Activated CD8-positive, alpha-beta memory T cell treated with anti-CD3 and anti-CD28 coated beads for 1 hour (primary cell): ENCODE measurements at places on chromosomes 4 and X.

DNA sequence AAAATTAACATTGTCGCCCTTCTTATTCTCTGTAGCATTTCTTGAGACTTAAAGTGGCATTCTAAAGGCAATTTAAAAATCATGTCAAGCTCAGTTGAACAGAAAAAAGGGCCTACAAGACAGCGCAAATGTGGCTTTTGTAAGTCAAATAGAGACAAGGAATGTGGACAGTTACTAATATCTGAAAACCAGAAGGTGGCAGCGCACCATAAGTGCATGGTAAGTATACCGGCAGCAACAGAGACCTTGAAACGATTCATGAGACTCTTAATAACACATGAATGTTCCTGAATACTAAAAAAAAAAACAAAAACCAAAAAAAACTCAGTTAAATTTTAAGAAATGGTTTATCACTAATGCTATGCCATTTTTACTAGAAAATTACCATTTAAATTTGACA, 82.4 kb upstream of the HPRT1 start:
- no peak for DNase-seq

DNA sequence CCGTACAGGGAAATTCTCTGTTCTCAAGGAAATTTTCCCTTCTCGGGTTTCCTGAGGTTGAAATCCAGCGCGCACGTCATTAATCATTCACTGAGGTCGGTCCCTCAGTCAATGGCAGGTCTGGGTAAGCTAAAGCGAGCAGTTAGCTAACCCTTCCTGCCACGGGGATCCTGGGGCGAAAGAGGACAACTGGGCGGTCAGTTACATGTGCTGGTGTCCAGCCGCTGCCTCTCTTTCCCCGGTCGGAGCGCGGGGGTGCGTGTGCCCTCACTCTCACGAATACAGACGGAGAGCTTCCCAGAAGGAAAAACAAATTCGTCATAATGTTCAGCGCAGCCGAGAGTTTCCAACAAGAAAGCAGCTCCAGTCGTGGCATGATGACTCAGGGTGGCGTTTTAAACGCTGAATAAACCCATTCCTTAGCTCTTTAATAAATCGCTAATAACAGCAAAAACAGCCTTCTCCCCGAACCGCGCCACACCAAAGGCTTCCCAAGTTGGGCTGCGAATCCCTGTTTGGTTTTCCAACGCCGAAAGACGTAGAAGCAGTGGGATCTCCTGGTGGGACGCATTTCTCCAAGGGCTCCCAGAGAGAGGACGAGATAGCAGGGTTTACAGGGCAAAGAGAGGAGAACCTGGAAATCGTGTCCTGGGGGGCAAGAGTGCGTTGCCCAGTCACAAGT, 752 bp upstream of the FGF5 start:
- no peak for DNase-seq

- no peak for DNase-seq
Measured at GRCh38 chr4:138650929-138651448, 364.6 kb upstream of the NOCT start.

- no peak for DNase-seq
Measured at GRCh38 chr4:103118166-103118565, 18.5 kb upstream of the BDH2 start.

GRCh38 chr4:83692028-83692427, 156.1 kb downstream of the GPAT3 start:
- no peak for DNase-seq

DNA sequence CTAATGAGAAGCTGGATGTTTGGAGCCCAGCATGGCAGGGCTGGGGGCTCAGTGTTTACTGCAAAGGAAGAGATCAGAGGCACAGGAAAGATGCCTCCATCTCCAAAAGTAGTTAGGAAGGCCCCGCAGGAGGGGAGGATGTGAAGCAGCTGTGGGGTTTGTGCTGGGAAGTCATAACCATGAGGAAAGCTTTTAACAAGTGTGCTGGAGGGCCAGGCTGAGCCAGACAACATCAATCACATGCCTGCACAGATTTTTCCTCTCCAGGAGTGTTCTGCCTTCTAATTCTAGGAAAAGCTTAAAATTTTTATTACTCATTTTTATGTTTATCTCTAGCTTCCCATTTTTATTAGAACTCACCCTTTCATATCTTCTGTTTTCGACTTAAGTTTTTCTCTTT, 65.4 kb downstream of the GPR82 start:
- no peak for DNase-seq

DNA sequence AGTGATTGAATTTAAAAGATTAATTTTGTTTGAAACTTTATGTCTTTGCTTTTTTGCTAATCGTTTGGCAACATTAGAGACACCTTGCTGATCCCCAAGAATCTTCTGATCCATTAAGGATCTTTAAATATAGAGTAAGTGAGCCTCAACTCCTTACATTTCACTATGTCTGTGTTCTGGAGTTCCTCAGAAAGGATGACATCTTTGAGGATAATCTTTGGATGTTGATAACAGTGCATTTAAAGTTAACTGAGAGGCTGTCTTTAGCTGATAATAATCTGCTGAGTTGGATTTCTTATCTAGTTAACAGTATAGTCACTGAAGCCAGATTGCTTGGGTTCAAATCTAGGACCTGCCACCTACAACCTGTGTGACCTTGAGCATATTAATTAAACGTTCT, 221.6 kb upstream of the EMCN start:
- DNase-seq, result no peak

GRCh38 chr4:133154725-133155124, 5.6 kb downstream of the PCDH10 start:
- no peak for DNase-seq

- peak; percentile 14 for DNase-seq
Measured at GRCh38 chr4:39044956-39045826, 13.0 kb upstream of the TMEM156 start.

- no peak for DNase-seq
Measured at GRCh38 chr4:30866346-30866745, 146.2 kb downstream of the PCDH7 start.

- DNase-seq, result no peak
Measured at GRCh38 chr4:124708517-124709300, 3.8 kb downstream of the ANKRD50 start.

GRCh38 chrX:129900054-129900453, 5.9 kb upstream of the UTP14A start:
- DNase-seq, result no peak

DNA sequence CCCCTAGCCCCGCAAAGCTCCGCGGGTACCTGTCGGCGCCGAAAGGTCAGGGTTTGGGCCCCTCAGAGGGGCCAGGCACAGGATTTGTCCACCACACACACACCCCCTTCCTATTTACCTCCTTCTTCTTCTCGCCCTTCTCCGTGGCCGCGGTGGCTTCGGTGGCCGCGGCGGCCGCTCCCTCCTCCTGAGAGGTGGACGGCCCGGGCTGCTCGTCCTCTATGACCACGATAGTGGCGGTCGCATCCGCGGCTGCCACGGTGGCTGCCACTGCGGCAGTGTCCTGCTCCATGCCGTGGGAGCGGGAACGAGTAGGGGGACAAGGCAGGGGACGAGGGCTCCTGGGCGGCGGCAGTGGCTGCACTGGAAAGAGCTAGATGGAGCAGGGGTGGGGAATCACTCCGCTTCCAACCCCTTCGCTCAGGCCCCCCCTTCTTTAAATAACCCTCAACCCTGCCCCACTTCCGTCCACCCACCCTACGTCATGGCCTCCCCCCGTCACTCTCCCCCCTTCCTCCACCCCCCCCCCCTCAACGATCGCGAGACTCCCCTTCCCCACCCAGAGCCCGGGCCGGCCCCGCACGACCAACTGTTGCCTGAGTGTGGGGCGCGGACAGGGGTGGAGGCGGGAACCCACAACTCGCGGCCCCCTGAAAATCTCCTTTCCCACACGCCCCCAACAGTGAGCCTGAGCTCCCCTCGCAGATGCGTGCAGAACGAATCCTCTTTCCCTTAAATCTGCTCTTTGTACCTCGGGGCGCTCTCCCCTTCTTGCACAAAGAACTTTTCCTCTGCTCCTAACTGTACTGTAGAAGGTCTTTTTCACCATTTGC, at the start of gene SMARCA1:
TSS of gene SMARCA1 (minus strand) at position 412 of the 833 bp plus-strand sequence. CDS start at position 292, 120 bp downstream.
- DNase-seq, result no peak

DNA sequence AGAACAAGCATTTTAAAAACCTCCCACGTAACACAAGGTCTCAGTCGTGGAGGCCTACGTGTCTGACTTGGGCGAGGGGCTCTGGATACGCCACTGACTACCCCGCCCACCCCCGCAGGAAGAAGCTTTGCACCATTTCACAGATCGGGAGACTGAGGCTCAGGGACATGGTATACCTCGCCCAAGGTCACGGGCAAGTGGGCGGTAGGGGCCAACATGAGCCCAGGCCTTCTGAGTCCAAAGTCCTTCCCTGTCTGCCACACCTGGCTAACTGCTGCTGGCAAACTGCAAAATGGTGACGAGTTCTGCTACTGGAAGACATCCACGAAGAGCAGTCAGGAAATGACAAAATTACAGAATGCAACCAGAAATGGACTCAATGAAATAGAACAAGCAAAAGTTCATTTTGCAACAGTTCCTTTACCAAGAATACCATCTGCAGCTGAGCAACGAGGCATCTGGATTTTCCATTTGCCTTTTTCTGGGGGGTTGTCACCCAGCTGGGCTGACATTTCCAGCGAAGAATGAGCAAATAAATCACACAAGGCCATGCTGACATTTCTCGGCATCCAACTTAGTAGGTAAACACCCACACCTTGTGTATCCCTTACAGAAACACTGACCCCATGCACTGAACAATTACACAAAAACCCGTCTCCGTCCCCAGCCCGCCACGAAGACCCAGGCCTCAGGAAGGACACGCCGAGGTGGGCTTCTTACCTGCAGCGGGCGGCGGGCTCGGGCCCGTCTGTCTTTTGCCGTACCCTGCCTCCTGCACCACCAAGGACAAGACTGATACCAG, 70.2 kb upstream of the AFAP1 start:
- no peak for DNase-seq

DNA sequence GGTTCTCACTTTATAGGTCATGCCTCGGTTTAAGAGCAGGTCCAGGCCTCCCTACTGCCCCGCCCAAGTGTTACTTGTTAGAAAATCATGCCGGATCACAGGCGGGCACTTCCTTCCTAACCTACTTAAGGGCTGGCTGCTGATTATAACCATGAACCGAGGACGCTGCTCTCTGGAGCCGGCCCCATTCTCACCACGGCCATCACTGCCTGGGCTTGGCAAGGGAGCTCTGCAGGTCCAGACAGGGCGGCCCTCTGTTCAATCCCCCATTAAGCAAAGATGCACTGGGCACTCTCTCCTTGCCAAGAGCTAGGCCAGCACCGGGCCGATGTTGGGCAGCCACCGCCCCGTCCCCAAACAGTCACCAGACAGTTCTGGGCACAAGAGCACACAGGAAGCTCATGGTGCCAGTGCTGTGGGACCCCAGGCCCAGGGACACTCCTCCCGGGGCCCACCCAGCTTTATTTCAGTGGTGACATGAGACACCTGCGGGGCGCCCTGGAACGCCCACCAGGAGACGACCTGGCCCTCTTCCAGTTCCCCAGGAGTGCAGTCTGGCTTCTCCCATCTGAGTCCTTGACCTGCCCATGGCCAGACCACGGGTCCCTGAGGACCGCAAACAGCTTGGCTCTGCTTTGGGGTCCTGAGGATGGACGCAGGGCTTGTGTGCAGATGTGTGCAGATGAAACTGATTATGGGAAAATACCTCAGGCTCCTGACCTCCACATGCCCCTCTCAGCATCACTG, 44.0 kb downstream of the ABLIM2 start:
- DNase-seq, result no peak

GRCh38 chr4:179399054-179399782, 1957.0 kb upstream of the AGA start:
- DNase-seq, result no peak

DNA sequence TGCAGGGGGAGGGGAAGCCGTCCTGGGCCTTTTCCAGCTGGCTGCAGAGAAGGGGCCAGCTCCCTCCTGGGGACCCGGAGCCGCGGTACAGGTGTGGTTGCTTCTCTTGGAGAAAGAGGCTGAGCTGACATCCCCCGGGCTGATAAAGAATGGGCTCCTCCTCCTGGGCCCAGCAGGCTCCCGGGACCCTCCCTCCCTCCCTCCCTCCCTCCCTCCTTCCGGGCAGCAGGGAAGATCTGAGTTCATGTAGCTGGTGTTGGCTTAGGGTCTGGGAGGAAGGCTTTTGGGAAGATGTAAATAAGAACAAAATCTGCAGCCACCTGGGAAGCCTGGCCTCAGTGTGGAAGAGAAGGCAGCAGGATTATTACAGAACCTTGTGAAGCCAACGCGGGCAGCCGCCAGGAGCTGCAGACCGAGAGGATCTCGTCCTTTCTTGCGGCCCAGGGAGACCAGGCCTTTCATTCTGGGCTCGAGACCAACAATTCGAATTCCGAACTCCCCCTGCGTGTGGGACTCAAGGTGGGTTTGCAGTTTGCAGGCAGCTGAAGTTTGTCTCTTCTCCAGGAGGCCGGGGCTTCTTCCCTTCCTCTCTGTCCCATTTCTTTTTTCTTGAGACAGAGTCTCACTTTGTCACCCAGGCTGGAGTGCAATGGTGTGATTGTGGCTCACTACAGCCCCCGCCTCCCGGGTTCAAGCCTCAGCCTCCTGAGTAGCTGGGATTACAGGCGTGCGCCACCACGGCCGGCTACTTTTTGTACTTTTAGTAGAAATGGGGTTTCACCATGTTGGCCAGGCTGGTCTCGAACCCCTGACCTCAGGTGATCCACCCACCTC, at the start of gene PLCXD1:
TSS of gene PLCXD1 (plus strand) at position 216 of the 834 bp plus-strand sequence. CDS start 2,807 bp downstream, outside the sequence.
- DNase-seq, result no peak

GRCh38 chr4:114423582-114423981, 175.0 kb upstream of the UGT8 start:
- DNase-seq, result no peak
